DMS53 (cell line): ENCODE measurements at places on chromosomes 2 and 18.
A peak's percentile ranks its signal among the peaks of the same experiment; 100 is the strongest.

DNA sequence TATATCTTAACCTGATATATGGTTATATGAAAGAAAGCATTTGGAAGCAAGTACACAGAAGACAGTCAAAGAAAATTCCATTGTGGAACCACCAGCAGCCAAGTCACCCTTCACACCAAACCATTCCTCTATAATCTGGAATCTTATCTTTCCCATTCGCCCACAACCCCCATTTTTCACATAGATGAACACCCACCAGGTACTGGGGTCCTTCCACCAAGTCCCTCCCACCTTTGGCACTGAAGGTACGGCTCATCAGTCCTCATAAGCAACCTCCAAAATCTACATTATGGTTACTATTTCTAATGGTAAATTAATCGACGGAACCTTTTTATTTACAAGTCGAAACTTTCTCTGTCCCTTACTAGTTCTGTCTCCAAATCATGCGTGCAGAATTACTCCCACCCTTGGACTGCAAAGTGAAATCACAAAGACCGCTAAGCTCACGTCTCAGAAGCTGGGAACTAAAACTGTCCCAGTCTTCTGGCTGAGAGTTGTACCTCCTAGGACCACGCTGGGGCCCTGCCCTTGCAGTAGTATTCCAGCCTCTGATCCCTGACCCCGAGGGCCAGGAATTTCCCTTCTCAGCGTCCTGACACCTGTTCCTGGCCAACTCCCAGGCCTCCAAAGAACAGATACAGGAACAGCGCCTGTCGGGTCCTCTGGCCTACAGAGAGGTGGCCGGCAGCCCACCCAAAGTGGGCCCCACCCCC is 702 bp downstream of the OLA1 start:
- peak; percentile 81 for DNase-seq

GRCh38 chr18:55787536-55788073 is 199.6 kb upstream of the TCF4 start:
- DNase-seq: no peak

GRCh38 chr18:44837482-44838180 is 156.9 kb downstream of the SETBP1 start:
- peak; percentile 14 for DNase-seq

DNA sequence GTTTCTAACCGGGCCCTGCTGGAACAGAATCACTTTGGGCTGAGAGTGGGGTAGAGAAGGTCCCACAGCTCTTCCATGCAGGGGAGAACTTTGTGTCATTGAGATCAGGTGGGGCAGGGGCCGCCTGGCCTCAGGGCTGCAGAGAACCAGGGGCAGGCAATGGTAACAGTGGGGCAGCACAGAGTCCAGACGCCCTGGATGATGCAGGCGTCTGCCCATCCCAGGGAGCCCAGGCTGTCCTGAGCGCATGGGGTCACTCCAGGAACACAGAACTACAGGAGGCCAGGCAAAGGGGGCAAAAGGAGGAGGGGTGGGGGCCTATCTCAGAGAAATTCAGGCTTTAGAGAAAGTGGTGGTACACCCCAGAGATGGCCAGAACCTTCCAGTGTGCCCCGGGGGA is 121.3 kb downstream of the NDUFA10 start:
- DNase-seq: no peak

GRCh38 chr2:190576573-190576972 is 42.1 kb upstream of the NEMP2 start:
- no peak for DNase-seq

DNA sequence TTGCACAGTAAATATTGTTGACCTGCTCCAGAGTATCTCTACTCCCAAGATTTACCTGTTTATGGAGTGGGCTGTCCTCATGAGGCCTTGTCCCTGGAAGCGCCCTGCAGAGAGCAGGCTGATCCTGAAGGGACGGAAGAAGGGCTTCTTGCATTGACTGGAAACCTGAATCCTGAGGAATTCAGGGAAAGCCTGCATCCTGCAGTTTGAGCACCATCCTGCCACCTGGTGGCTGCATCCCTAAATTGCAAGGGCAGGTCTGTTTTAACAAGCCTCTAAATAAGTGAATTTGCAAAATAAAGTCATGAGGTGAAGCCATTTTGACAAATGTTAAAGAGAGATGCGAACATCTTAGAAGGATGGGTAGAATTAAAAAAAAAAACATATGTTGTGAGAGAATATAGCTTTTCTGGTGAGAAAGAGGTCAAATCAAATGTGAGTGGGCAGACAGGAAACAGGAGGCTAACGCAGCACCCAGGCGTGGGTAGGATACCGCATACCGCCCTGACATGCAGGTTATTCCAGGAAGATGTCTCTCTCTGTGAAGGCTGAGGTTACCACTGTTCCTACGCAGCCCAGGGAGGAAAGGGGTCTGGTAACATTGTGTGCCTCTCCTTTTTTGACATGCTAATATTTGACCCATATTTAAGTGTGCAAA is 754.9 kb downstream of the RNF144A start:
- DNase-seq: peak; percentile 66

DNA sequence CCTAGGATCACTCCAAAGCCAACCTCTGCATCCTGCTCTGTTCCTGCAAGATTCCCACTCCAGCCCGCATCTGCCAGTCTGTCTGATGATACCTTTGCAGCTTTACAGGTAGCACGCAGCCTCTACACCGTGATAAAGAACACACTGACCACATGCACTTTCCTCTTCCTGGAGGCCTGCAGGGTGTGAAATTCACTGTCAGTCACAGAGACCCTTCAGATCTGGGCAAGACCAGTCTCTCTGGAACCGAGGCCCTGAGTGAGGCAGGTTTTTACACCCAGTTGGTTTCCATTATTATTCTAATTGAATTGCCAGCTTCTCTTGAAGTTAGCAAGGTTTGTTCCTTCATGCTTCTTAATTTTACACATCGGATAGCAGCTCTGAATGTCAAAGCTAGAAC is 30.5 kb upstream of the TWIST2 start:
- DNase-seq: no peak

- no peak for DNase-seq
Observed at GRCh38 chr2:40282428-40282827, 169.5 kb downstream of the SLC8A1 start.

GRCh38 chr2:164764996-164765395 is 76.6 kb downstream of the COBLL1 start:
- DNase-seq: no peak

DNA sequence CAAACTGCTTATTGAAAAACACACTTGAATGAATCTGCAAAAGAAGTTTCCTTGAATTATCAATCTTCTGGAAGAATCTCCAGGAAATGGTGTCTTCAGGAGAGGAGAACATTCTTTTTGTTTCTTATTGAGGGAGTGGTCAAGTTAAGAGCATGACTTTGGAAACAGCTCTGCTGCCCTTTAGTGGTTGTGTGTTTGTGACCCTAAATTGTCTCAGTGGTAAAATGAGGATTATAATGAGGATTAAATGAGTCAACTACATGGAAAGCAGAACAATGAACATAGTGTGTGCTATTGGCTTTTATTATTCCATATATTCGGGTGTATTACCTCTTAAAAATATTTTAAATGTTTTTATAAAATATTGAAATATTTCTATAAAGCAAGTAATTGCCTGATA is 44.8 kb upstream of the TANC1 start:
- DNase-seq: no peak
